ENCODE measurements at places on chromosomes 5 and 9.

DNA sequence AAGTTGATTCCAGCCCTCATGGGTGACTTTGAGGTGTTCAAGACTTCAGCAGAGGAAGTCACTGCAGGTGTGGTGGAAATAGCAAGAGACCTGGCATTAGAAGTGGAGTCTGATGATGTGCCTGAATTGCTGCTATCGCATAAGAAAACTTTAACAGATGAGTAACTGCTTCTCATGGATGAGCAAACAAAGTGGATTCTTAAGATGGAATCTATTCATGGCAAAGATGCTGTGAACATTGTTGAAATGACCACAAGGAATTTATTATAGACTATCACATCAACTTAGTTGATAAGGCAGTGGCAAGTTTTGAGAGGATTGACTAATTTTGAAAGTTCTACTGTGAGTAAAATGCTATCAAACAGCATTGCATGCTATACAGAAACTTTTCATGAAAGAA lies 17.1 kb upstream of the POU4F3 start:
- no peak for DNase-seq

GRCh38 chr5:102511666-102512065 lies 12.9 kb upstream of the SLCO6A1 start:
- DNase-seq, result peak; percentile 73

DNA sequence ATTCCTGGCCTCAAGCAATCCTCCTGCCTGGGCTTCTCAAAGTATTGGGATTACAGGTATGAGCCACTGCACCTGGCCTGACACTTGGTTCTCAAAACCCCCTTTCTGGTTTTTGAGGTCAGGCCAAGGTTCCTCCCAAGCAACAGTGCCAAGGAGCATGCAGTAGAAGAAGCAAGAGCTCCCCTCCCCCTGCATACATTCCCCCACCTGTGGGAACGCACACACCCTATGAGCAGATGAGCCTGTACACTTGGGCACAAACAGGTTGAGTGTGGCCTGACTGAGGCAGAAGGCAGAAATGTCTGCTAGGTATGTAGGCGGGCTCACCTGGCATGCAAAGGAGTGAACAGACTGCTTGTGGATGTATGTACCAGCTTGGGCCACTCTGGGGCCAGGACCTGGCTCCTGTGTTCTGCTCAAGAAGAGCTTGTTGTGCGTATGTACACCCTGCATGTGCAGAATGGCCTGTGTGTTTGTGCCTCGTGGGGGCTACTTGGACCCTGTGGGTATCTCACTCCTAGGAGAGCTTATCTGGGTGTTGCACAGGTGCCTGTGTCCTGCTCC lies 1.7 kb downstream of the GPRIN1 start:
- DNase-seq, result no peak

DNA sequence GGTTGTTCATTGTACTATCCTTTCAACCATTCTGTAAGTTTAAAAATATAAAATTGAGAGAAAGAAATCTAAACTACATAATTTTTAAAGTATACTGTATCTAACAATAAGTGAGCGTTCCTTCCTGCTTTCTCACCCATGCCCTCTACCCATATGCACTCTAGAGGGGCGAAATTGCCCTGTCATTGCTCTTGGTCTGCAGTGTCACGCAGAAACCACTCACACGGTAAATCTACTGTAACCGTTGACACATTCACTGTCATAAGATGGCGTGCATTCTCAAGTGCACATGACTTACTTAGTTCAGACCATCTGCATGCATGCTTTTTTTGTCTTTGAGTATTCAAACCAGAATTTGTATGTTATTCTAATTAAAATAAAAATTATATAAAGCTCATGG lies 55.7 kb upstream of the NIPBL start:
- no peak for DNase-seq

DNA sequence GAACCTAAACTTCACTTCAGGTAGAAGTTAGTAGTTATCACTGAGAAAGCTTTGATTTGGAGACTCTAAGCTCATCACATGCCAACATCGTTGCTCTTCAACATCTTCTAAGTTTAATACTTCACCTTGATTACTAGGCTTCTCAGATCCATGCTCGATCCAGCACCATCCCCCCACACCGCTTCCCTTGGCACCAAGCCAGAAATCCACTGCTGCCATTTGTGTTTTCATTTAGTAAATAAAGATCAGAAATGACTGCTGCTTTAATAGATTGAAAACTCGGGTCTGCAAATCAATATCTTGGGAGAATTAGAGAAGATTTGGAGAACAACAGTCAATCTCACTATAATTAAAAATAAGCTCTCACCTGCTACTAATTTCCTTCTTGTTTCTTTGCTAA lies 214.7 kb upstream of the NR4A3 start:
- DNase-seq, result no peak

GRCh38 chr9:93079371-93079770 lies 16.6 kb upstream of the CARD19 start:
- no peak for DNase-seq

DNA sequence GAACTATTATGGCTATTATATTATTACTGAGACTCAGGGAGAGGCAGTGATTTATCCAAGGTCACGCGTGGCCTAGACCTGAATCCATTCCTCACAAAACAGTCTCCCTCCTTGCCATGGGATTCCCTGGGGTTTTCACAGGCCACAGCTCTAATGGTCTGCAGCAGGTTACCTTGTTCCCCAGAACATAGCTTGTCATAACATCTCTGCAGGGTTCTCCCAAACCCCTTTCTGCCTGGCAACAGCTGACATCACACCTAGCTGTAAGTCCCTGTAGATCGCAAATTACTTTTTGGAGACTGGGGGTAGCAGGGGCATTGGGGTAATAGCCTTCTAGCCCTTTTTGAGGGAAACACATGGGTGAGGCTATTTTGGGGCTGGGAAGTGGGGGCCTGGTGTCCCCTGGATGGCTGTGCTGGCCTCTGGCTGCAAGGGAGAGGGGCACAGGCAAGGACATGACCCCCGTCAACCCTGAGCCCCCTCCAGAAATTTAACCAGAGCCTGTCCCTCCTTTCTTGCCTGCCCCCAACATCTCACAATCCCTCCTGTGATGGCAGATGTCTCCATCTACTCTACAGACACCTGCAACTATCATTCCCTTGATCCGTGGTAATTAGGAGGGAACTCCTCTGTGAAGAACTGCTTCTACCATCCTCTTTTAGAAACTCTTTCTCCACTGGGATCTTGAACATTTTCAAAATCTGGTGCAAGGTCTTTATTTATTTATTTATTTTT lies 1.3 kb downstream of the CD74 start:
- no peak for DNase-seq

- no peak for DNase-seq
These were observed 7.6 kb downstream of the NTRK2 start for GRCh38 chr9:84677080-84677479.

DNA sequence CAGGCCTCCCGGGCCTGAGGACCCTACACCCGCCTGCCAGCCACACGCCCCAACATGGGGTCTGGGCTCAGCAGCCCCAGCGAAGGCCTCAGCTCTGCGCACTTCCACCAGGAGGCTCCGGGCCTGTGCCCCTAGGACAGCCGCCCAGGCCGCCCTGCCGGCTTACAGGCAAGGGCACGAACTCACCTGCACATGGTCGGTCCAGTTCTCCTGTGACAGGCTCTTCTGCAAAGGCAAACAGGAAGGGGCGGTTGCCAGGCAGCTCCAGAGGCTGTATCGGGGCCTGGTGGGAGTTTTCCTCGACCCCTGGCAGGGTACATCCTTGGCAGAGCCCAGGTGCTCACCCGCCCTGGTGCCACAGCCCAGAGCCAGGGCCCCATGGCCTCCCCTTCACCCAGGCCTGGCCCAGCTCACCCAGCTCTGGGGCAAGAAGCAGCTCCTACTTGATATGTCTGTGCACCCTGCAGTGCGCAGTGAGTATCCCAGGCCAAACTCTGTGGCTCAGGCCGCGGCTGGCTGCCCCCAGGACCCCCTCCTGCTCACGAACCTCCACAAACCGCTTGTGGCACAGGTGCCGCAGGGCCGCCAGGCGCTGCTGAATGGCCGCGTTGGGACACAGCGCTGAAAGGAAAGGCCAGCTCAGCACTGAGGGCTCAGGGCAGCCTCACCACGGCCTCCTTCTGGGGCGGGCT lies 52.2 kb upstream of the NRARP start:
- no peak for DNase-seq

- DNase-seq, result no peak
These were observed 56.5 kb downstream of the CAST start for GRCh38 chr5:96718635-96719077.

GRCh38 chr5:68070591-68071281 lies 144.8 kb upstream of the PIK3R1 start:
- peak; percentile 32 for DNase-seq
